AML-193 (cell line): ENCODE measurements at places on chromosomes 2 and 18.
A peak's percentile ranks its signal among the peaks of the same experiment; 100 is the strongest.

GRCh38 chr2:11582862-11583752, 49.3 kb downstream of the GREB1 start:
- DNase-seq: peak; percentile 39

DNA sequence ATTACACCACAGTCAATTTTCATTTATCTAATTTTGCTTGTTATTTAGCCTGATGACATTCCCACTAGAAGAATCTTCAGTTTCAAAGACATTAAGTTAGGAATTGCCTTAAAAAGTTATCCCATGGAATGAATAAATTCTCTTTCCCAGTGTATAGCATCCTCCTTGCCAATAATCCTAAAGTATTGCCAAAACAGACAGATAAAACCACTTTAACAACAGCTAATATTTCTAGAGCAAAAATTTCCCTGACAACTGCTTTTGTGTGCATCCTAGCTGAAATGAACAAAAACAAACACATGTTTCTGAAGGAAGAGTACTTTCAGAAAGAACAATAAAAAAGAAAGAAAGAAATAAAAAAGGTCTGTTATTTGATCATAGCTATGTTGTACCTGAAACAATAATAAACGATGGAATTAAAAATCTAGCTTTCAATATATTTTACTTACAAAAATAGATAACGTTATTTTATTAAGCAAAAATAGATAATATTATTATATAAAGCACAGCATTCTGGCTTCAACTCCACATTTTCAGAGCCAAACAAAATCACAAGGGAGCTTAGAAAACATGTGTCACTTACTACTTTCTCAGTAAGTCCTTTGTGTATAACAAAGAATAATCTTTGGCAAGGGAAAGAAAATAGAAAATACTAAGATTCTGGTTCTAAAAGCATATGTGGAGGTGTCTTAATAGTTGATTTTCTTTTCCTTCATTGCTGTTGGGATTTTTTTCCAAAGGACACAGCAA, 939.0 kb upstream of the CRIM1 start:
- no peak for DNase-seq

DNA sequence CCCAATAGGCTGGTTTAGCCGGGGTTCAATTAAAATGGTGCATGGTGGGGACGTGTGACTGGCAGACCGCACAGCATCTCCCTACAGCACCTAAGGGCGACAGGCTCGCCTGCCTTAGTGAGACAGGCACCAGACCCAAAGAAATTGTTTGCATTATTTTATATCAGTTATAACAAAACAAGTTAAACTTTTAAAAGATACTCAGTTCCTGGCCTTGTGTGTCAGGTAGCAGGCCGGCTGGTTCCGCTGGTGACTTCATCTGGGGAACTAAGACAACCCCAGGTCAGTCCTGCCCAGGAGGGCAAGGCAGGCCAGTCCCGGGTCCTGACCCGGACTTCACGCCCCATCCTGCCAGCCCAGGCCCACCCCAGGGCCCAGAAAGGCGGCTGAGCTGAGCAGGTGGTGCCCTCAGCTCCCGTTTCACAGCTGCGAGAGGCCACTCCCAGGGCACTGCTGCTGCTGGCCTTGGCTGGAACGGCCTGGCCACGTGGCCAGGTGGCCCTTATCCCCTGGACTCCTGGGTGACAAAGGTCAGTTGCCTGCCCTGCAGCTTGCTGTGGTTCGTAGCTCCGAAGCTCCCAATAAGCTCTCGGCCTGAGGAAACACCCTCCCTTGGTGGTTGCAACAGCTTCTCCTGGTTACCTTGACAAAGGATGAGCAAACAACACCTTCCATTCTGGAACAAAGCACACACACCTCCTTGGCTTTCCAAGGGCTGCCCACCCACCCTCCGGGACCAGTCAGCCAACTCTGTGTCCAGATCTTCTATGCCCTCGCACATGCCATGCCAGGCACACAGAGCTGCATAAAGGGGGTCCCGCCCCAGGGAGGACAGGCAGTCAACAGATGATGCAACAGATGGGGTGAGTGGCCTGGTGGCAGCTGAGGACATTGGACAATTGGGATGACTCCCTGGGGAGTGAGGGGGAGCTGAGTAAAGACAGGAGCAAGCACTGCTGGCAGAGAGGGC, 11.3 kb upstream of the AGXT start:
- no peak for DNase-seq

DNA sequence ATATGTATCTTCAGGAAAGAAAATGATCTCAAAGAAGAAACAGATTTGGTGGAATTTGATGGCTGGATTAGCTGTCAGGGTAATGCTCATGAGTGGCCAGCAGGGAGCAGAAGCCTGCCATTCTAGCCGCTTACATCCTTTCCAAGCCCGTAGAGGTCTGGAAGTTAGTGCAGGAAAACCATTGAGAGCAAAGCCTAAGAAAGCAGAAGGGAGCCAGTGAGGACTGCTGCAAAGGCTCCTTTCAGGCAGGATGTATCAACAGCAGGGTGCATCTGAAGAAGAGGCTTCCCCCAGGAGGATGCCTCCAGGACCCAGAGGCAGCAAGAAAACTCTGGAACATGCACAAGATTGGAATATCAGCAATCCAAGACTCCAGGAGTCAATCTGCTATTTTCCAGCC, 22.9 kb upstream of the LBH start:
- peak; percentile 19 for DNase-seq

DNA sequence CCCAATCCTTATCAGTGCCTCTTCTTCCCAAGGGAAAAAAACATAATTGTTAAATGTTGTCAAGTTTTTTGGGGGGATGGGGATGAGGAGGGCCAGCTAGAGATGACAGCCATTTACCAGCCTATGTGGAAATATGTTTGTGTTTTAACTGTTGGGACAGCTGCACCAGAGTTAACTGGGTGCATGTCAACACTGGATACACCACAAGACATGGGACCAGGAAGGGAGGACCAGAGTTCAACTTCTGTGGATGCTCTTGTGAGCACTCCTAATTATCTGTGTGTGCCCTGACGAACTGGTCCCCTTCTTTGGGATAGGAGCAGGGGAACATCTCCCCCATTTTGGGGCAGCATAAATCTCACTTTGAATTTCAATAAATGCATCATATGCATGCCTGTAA, 66.1 kb upstream of the FZD5 start:
- no peak for DNase-seq

- no peak for DNase-seq
These were observed 115.4 kb downstream of the SCG2 start for GRCh38 chr2:223486751-223487150.

- DNase-seq: no peak
These were observed 8.0 kb downstream of the XPO1 start for GRCh38 chr2:61529944-61530735.

GRCh38 chr2:231228223-231228622, 29.8 kb downstream of the ARMC9 start:
- DNase-seq: no peak

DNA sequence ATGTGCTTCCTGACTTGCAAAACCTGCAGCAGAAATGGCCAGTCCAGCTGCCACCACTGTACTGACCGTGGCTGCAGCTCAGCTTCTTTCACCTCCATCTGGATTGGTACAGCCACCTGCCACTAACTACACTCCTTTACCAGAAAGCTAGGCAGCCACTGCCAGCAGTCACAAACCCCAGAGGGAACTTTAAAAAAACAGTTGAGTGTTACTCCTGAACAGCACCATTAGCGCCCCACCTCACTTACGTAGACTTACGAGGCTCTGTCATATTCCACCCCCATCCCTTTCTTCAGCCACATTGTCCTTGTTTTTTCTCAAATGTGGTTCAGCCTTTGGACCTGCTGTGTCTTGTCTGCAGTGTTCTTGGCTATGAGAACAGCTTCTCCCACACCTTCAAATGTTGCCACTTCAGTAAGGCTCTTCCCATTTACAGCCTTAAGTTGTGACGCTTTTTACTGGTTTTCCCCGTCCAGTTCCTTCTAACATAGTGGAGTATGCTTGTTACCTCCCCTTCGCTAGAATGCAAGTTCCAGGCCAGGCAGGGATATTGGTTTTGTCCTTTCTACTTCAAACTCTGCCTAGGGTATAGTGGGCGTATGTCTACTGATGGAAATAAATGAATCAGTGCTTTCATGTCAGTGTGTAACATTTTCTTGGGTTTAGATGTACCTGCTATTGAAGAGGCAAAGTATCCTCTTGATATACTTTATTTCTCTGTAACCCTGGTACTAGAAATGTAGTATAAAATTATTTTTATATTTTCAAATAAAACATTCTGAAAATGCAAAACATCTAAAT, 17.0 kb downstream of the HNRNPA3 start:
- no peak for DNase-seq

GRCh38 chr2:240419271-240419670, 16.2 kb upstream of the GPC1 start:
- DNase-seq: no peak

DNA sequence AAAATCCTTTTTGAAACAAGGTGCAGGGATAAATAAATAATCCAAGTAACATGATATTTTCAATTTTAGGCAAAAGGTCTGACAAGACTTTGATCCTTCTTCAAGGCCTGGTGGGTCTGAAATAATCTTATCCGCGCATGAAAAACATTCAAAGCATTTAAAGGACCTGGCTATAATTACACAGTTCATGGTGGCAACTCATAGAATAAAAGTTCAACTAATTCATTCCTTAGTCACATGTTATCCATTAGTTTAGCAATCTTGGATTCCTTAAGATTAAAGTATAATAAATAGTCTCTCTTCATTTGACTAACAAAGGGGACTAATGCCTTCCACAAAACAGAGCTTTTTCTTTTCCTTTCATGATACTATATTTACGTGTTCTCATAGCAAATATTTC, 21.0 kb upstream of the SLC38A11 start:
- no peak for DNase-seq

DNA sequence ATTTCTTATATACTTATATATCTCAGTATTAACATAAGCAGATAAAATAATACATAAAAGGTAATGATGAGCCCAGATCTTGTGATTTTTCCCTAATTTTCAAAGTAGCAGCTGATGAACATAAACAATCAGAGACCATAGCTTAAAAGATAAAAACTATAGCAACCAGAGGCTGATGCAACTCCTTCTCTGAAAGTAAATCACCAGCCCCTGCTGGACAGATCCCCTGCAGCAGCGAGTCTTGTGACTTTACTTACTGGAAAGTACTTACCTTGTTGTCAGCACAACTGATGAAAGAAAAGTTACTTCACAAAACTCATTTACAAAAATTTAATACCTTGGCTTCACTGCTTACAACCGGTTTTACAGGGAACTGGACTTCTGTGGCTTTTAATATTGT, 67.3 kb downstream of the GORASP2 start:
- DNase-seq: no peak

- DNase-seq: no peak
These were observed 5.8 kb upstream of the ASXL3 start for GRCh38 chr18:33571998-33572787.

DNA sequence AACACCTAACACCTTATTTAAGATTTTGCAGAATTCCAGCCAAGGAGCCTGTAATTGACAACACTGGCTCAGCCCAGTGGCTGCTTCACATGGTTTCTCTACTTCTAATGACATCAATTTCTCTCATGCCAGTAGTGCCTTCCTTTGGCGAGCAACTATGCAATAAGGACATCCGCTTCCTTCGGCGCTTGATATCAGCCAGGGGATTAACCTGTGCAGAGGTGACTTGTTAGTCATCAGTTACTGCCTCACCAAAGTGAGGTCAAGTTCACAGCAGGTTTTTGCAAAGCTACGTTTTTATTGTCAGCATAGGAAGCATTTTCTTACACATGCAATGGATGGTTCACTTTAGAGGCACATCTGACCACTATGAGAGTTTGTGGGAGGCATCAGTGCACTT, 24.0 kb upstream of the EDAR start:
- no peak for DNase-seq

DNA sequence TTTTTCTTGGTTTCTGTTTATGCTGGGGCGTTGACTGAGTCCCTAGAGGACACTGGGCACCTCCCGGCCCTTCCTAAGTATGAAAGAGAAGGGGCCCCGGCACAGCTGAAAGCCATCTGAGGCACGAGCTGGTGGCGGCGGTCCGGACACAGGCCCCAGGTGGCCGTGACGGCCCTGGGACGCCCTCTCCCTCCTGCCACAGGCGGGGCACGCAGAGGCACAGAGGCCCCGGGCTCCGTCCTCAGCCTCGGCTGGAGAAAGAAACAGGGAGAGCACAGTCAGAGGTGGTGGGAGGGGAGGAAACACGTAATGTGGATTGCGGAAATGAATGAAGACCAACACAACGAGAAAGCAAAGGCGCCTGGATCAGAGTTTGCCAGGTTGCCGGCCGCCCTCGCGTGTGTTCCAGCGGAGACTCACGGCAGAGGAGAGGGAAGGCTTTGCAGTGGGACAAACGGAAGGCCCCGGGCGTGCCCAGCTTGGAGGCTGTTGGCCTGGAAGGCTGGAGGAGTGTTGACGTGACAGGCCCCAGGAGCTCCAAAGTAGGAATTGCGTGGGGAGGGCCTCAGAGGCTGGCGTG, 119.1 kb downstream of the PTGR3 start:
- no peak for DNase-seq

DNA sequence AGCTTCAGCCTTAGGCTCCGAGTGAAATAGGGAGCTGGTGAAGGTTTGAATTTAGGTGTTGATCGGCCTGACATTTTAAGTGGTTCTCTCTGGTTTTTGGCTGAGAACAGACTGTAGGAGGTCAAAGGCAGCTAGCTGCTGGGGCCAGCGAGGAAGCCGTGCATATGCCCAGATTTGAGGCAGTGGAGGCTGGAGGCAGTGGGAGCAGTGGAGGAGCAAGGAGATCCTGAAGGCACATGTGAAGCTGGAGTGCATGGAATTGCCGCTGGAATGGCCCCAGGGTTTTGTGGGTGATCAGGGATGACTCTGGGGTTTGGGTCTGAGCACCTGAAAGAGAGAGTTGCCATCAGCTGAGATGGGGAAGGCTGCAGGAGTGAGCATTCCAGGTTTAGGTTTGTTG, 25.1 kb downstream of the STEAP3 start:
- no peak for DNase-seq

GRCh38 chr2:222739939-222740338, 68.5 kb downstream of the MOGAT1 start:
- DNase-seq: no peak

DNA sequence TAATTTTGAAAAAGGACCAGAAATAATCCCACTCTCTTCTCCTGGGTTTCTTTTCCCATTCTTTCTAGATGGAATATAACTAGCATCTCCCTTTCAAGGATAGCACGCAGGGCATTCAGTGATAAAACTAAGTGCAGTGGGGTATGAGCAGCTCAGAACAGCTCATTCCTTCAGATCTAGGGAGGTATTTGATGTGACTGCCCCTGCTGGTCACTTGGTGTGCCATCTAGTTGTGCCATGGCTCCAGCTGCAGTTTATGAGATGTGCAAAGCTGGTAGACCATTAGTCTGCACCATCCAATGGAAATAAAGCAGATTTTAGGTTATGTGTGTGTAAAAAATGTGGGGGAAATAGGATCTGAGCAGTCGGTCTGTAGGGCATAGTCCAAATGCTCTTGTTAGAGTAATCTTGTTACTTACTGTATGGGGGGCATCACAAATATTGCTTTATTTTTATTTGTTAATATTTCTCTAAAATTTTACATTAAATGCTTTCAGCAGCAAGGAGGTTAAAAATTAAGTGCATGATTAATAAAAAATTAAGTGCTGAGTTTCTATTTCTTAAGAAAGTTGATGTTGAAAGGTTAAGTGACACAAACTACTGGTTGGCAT, 38.9 kb downstream of the CTAGE1 start:
- DNase-seq: peak; percentile 24
